ENCODE measurements at places on chromosomes 7 and 10. TPM values are rescaled to one million over a fixed set of nuclear protein-coding genes. Genes with fewer than 3 reads are reported as not detected.

Gene FKBP6
- total RNA-seq = not detected

Gene KCNH2
- total RNA-seq = 0.30 TPM

Gene ASB10
- not detected for total RNA-seq

Gene CTTNBP2
- total RNA-seq = 0.59 TPM

Gene CDHR3
- total RNA-seq = 0.52 TPM

Gene PLA2G12B
- not detected for total RNA-seq

Gene GIMAP5
- total RNA-seq = not detected

Gene CCDC7
- 1.8 TPM for total RNA-seq

Gene OR9A2
- not detected for total RNA-seq

Gene VSTM4
- total RNA-seq = not detected

Gene UBE2D4
- total RNA-seq = 23.5 TPM

Gene TMEM229A
- not detected for total RNA-seq

Gene LRRC17
- 108 TPM for total RNA-seq

Gene LIPJ
- not detected for total RNA-seq

Gene SRRM3
- total RNA-seq = 0.27 TPM

Gene SPDYE18
- not detected for total RNA-seq

Gene CALML5
- not detected for total RNA-seq

Gene TMEM225B
- total RNA-seq = 0.20 TPM

Gene ARID5B
- 43.9 TPM for total RNA-seq

Gene PARD3
- 17.0 TPM for total RNA-seq

Gene BTBD16
- total RNA-seq = not detected

Gene TCAF2
- 3.9 TPM for total RNA-seq

Data from M059J (cell line).